ENCODE measurements at places on chromosomes 12 and 14.
A peak's percentile ranks its signal among the peaks of the same experiment; 100 is the strongest.

DNA sequence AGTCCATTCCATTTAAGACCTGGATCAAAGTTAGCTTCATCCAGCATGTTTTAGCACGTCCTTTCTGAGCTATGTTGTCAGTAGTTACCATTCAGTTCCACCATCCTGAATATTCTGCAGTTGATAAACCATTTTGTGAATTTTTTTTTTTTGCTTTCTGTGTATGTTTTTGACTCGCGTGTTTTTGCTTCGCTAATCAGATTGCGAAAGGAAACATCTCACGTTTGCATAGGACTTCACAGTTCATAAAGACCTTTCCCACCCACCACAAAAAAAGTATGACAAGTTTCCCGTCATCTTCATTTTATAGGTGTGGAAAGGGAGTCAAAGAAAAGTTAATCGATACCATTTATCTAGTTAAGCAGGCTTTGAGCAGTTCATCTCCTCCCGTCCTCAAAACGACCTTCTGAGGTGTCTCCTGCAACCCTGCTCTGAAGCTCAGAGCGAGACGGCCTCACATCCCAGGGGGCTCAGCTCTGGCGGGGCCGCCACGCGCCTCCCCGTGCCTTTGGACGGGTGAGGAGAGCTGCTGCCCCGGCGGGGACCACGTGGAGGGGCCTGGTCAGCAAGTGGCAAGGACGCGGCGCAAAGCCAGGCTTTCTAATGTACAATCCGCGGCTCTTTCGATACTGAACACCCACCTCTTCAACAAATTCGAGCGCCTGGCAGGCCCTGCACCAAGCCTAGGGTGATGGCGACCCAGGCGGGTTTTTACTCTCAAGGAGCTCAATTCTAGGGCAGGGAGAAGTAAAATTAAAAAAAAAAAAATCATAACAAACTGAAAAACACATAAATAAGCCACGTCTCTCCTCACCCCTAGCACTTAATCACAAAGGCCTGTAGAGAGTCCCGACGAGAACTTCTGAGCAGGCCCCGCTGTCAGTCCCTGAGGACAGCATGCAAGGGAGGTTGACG is 988 bp upstream of the TMEM263 start:
- no peak for DNase-seq

DNA sequence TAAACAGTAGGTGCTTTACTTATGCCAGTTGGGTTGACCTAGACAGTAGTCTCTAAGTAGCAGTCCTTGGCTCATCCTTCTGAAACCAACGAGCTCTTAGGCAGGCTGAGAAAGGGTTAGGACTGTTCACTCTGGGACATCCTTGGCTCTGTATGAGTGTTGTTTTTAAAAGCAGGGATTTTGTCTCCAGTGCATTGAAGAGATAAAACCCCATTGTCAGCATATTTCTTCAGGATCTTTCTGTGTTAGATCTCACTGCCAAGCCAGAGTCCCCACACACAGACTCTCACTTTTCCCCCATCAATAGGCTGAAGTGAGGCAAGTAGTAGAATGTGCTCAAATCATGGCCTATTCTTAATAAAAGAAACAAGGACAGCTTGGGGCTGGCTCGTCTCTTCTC is 123.4 kb upstream of the HIF1A start:
- DNase-seq: no peak

DNA sequence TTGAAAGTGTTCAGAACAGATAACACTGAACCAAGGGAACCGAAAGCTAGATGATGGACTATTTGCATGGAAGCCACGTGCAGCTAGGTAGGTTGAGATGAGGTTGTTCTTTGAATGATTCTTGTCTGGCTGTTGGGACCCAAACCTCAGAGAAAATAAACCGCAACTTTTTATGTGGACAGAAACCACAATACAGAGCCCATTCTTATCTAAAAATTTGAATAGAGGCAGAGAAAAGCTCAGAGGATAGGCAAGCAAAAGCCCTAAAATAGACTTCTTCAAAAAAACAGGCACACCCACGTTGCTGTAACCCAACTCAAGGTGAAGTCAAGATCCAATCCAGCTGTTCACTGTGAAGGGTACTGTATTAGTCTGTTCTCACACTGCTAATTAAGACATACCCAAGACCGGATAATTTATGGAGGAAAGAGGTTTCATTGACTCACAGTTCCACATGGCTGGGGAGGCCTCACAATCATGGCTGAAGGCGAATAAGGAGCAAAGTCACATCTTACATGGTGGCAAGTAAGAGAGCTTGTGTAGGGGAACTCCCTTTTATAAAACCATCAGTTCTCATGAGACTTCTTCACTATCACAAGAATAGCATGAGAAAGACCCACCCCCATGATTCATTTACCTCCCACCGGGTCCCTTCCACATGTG is 353.8 kb downstream of the AACS start:
- DNase-seq: peak; percentile 20

GRCh38 chr14:78767436-78767835 is 597.3 kb downstream of the NRXN3 start:
- DNase-seq: no peak

DNA sequence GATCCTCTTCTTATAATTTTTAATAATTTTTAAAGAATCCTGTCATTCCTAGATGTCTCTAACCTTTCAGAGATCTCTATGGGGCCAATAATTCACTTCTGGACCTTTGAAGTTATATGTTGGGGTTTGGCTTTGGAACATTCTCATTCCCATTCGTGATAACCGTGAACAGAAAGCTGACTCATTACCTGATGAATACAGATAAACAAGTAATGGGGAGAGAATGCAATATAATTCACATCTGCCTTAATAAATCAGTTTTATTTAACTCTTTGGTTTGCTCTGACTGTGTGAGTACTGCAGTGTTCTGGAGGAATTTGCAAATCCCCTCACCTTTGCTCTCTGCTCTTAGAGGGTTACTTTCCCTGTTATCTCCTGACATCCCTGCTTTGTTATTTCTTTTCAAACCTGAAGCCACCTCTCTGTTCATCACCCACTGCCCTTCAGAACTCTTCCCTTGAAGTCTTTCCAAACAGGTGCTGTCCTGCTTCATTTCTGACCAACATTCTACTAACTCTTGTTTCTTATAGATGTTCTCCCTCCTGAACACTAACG is 79.6 kb upstream of the SLC38A2 start:
- no peak for DNase-seq

- no peak for DNase-seq
These were observed 15.7 kb downstream of the SPX start for GRCh38 chr12:21541773-21542172.

- peak; percentile 14 for DNase-seq
These were observed 47.7 kb downstream of the PSMA6 start for GRCh38 chr14:35339761-35340406.

DNA sequence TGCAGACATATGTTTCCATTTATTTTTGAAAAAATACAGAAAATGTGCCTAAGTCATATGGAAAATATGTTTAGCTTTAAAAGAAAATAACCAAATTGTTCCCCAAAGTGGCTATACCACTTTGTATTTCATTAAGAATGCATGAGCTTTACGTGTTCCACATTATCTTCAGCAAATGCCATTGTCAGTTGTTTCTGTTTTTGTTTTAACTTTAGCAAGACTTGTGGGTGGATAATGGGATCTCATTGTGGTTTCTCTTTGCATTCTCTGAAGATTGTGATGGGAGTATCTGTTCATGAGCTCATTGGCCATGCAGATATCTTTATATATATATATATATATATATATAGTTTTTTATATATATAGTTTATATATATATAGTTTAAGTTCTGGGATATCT is 181.5 kb downstream of the CCER1 start:
- no peak for DNase-seq

- no peak for DNase-seq
These were observed 111.0 kb upstream of the HIF1A start for GRCh38 chr14:61584331-61584741.

- peak; percentile 44 for DNase-seq
These were observed 1.4 kb downstream of the NTF3 start for GRCh38 chr12:5433081-5433844.

GRCh38 chr12:15839041-15839440 is 43.1 kb upstream of the STRAP start:
- DNase-seq: no peak

DNA sequence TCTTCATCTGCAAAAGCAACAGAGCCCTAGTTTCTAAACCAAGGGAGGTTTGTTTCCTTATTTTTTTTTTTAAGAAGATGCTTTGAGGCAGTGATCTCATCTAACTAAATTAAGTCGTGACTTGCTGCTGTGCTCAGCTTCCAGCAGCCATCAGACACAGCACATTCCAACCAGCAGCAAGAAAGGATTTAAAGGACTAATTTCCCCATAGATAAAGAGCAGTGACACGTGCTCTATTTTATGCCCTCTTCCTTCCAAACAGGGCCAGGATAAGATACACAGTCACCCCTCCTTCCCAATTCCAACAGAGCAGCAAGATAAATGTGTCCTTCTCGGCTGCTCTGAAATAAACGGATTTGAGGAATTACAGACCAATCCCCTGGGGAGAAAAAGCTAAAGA is 81.7 kb downstream of the PRKAB1 start:
- DNase-seq: no peak

- DNase-seq: no peak
These were observed 352.0 kb downstream of the BCAT1 start for GRCh38 chr12:24596768-24597388.

- DNase-seq: no peak
These were observed 41.8 kb downstream of the AKAP3 start for GRCh38 chr12:4607056-4607455.

GRCh38 chr12:65208964-65209654 is 39.7 kb downstream of the LEMD3 start:
- DNase-seq: peak; percentile 39

GRCh38 chr14:55190906-55191202 is 531 bp downstream of the DLGAP5 start:
- DNase-seq: no peak

GRCh38 chr12:107632246-107632645 is 53.4 kb upstream of the PWP1 start:
- DNase-seq: no peak

DNA sequence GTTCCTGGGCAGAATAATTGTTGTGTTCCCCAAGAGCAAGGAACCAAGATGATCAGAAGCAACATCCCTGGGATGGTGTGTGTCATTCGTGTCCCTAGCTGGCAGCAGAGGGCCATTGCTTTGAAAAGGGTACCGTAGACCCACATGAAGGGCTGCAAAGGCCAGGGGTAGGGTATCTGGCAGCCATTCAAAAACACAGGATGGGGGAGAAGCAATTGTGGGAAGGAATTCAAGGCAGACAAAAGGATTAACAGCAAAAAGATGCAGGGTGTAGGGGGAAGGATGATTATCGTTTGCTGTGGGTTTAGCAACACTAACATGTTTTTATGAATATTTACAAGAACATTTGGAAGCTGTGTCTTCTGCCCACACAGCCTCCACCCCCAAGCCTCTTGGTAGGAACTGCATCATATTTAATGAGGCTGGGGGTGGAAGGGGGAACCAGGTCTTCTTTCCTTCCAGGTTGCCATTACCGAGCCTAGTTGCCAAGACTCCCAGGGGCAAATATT is 169.0 kb upstream of the G2E3 start:
- no peak for DNase-seq

GRCh38 chr14:68936476-68936875 is 42.6 kb downstream of the ACTN1 start:
- no peak for DNase-seq

- peak; percentile 87 for DNase-seq
These were observed 110.5 kb downstream of the ARF6 start for GRCh38 chr14:50003213-50004021.

- no peak for DNase-seq
These were observed 1.4 kb downstream of the PRKD1 start for GRCh38 chr14:29926228-29926627.

DNA sequence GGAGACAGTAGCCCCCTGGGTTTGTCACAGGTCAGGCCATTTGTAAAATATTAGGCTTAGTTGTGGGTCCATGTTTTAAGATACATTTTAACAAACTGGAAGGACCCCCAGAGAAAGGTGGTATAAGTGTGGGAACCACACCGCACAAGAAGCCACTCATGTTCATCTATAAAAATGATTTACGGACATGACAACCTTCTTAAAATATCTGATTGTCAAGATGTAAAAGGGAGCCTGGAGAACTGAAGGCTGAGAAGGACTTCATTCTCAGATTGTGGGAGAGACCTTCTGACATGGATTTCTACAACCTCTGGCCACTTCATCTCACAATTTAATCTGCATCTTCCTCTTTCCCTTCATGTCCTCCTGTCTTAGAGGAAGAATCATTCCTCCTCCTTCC is 102.4 kb downstream of the VCPKMT start:
- DNase-seq: no peak

DNA sequence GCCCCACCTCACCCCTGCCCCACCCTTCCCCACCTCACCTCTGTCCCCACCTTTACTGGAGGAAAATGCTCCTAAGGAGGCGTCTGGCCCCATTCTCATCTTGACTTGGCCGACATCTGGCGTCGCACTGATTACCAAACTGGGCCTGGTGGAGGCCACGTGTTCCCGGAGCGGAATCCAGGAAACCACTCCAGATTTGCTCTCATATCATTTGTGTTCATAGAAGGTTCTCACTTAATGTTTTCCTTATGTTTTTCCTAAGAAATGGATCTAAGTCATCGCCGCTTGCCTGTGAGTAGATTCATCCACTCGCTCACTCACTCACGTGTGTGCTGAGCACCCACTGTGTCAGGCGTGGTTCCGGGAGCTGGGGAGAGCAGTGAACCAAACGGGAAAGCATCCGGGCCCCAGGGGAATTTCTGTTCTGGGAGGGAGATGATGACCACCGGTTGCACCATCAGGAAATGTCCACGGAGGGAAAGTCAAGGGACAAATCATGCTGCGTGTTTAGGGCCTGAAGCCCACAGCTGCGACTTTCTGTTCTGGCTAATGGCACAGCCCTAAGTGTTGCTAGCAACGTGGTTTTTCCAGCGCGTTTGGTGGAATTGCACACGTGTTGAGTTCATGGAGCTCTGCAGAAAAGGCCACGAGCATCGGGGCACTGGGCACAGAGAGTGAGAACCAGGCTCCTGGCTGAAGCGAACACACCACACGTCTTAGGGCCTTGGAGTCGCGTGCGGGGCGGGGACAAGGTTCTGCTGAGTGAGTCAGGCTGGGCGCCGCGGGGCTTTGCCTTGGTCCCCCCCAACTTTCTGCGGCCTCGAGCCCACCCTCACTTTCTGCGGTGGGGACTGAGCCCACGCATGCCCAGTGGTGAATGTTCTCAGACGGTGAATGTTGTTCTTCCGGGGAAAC is 57.7 kb downstream of the ADGRD1 start:
- no peak for DNase-seq

DNA sequence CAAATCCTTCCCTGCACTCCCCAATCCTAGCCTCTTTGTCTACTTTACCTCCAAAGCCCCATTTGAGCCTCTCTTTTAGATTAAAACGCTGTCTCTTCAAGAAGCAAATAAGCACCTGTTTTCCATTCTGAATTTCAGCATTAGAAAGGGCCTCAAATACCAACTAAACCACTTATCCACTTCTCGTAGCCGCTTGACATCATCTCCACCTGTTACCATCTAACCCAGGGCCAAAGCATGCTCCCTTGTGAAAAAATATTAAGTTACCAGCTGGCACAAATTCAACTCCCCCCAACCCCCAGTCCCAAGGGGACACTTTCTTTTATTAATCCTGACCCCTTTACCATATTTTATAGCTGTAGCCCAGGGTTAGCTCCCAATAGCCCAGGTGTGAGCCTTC is 43.1 kb downstream of the GPHB5 start:
- peak; percentile 9 for DNase-seq

GRCh38 chr14:73153272-73153671 is 17.0 kb downstream of the PSEN1 start:
- no peak for DNase-seq

Measured in RPMI8226 (cell line).